CD4-positive, alpha-beta T cell treated with Interleukin-4 for 4 hours (primary cell): ENCODE measurements at places on chromosomes 2 and 18.

GRCh38 chr2:109525836-109526235, 87.9 kb downstream of the SEPTIN10 start:
- DNase-seq = no peak

DNA sequence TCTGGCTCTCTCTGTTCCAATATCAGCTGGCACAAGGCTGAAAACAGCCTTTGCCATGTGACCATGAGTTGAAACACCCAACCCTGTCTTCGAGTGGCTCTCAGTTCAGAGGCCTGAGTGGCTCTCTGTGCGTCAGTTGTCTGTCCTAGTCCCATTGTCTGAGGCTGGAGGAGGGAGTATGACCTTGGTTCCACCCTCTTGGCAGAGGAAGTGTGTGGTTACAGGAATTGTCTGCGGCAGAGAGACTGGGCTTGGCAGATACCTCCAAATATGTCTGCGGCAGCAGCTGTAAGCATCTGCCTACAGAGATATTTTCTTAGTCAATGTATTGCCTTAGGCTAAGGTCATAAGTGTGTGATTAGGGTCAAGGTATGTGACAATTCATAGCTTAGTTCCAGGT, 32.6 kb downstream of the CNGA3 start:
- DNase-seq = no peak

DNA sequence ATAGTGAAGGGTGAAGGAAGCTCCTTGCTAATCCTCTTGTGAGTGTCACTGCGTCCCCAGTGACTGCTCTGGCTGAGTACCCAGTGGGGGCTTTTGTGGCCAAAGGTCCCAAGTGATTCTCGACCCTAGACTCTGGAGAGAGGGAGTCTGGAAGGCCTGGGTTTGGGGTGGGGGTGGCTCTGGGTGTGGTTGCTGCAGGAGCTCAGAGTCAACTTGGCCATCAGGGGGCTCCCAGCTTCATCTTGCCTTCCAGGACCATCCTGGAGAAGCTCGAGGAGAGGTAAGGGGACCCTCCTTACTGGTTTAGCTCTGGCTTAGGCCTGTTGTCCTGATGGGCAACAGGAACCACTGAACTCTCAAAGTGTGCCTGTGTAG, 592 bp downstream of the PSD4 start:
- DNase-seq = no peak

DNA sequence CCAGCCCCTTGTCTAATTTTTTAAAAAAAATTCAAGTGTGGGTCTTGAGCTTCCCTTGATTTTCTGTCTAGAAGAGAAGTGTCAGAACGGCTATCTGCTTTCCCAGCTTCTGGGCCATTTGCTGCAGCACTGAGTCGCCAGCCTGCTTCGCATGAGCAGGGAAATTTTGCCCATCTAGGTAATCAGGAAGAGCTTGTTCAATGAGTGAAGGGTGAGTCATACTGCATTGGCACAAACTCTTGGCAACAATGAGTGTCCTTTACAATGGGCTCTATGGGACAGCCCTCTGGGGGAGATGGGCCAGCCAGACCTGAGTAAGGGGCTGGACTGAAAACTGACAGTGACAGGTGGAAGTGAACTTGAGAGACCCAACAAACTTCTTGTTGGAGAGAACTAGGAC, 2.4 kb upstream of the RNF144A start:
- DNase-seq = peak; percentile 15

DNA sequence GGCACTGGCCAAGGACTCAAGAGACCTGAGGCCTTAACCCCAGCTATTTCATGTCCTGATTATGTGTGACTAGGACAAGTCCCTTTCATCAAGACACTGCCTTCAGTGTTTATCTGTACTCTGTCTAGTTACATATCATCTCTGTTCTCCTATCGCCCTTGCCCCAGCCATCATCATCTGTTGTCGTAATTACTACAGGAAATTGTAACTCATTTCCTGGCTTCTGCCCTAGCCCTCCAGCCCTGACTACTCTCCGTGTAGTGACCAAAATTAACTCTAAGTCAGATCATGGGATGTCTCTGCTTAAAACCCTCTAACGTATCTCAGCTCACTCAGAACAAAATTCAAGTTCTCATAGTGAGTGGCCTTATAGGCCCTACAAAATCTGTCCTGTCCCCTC, 49.3 kb upstream of the LAPTM4A start:
- DNase-seq = no peak

GRCh38 chr18:48564139-48564538, 25.3 kb downstream of the CTIF start:
- no peak for DNase-seq

GRCh38 chr18:52140986-52141385, 199.0 kb upstream of the DCC start:
- DNase-seq = no peak

DNA sequence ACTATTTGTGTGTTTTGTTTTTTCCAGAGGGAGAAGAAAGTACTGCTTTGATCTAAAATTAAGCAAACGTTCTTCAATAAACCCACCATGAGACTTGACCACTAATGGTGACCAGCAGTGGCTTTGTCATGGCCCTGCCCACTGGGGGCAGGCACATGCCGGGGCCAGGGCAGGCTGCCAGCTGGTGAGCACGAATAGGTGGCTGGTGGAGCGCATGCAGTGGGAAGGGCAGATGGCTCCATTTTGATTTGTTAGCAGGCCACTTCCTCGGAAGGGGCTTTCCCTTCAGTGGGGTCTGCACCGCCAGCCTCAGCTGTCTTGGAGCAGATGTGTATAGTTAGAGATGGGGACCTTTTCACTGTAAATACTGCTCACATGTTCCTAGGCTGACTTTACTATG, 277.1 kb downstream of the SOX11 start:
- no peak for DNase-seq

DNA sequence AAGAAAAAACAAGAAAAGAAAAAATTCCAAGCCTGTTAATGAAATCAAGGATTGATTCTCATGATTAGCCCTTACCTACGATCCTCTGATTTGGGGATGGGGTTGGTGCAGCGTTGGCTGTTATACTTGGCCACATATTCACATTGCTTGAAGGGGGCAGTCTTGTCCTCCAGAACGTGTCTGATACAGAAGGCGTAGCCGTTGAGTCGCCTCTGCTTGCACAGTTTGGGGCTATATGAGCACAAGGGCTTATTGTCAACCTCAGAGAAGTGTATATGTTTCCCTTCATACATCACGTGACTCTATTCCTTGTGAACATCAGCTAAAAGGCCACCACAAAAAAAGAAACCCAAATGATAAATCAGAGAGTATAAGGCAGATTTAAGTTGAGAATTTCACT, 23.2 kb downstream of the INO80D start:
- no peak for DNase-seq

DNA sequence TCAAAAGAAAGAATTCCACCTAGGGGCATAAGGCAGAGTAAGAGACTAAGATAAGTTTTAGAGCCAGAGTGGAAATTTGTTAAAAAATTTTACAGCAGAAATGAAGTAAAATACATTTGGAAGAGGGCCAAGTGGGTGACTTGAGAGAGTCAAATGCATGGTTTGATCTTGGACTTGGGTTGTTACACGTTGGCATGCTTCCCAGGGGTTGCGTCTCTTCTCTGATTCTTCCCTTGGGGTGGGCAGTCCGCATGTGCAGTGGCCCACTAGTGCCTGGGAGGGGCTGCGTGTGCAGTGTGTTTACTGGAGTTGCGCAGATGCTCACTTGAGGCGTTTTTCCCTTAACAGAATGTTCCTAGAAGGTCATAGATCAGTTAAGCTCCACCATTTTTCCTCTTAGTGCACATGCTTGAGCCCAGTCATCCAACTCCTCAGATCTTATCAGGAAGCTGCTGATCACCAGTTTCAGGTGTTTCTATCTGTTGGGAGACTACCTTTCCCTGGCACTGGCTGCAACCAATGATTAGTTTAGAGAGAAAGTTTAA, 13.1 kb downstream of the SEH1L start:
- no peak for DNase-seq

DNA sequence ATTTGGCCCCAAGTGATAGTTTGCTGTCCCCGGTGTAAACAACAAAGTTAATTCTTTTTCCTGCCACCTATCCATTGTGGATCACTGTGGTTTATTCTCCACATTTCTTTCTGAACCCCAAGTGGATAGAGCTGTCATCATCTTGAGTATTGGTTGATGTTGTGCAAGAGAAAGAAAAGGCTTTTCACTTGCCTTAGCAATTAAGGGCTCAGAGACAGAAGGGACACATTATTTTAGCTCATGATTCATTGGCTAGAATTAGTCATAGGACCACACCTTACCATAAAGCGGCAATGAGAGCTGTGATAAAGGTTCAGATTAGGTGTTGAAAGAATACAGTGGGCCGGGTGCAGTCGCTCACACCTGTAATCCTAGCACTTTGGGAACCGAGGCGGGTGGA, 442.1 kb upstream of the DCC start:
- DNase-seq = no peak

DNA sequence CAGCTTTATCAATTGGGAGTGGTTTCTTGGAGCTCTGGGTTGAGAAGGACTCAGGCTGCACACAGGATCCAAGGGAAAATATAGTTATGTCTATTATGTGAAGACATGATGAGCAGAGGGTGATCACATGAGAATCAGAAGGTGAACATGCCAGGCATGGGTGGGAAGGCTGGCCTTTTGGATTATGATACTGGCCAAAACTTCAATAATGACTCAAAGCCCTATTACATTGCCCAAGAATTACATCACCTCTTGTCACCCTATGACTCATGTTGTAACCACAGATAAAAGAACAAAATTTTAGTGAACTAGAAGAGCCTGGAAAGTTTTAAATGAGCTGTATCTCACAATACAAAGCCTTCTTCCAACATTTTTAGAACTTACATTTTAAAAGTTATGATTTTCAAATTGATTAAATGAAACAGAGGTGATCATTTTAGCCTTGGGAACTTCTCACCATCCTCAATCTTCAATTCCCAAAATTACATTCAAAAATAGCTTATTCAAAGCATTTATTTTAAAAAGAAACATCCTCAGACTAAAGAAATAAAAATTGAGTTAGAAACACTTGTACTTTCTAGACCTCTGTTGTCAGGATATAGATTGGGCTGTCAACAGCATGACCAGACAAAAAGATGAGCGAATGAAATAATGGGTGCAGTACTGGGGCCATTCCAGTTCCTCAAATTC, 428.3 kb downstream of the MBD2 start:
- no peak for DNase-seq

DNA sequence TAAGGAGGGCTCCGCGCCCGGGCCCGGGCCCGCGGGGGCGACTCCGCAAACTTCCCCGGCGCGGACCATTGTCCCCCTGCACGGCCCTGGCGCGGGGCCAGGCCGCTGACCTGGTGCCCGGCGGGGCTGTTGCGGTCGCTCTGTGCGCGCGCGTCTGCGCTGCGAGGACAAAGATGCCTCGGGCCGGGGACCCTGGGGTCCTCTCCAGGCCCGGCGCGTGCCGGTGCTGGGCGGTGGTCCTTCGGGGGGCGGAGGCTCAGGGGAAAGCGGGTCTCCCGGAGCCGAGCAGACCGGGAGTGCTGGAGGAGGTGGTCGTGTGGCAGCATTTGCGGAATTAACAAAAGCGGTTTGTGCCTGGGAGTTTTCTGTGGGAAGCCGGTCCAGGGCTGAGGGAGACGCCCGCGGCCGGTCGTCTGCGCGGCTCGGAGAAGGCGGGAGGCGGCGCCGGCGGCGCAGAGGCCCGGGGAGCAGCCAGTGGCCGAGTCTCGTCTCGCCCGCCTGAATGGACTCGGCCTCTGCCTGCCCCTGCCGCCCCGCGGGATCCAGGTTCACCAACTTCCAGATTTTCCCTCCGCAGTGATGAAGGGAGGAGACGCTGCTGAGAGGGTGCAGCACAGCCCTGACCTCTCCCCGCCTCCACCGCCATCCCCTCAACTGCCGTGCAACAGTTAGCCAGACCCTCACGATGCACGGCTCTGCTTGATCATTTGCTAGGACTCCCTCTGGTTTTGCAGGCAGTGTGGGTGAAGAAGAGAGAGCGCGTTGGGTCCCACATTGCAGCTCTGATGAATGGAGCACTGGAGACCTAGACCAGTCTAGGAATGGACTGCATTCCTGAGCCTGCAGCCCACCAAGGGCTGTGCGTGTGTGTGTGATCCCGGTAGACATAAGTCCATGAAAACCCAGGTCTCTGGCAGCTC, 705 bp downstream of the EFR3B start:
- DNase-seq = no peak

GRCh38 chr2:152864601-152865149, 146.3 kb downstream of the ARL6IP6 start:
- no peak for DNase-seq

GRCh38 chr2:70926042-70926441, 9.7 kb upstream of the ATP6V1B1 start:
- no peak for DNase-seq

DNA sequence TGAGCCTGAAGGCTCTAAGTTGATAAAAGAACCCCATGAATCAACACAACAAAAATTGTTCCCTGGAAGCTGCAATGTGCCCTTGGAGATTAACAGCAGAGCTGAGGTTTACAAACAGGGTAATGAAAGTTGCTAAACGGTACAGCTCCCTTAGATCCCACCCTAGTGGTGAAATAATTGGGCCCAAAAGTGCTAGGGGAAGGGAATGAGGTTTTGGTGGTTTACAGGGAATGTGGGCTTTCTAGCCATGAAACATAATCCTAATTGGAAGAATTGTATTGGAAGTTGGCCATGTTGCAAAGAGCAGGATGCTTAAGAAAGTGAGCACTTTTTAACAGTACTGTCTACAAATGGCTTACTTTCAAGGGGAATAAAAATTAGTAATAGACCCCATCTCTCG, 180.2 kb upstream of the SMIM21 start:
- DNase-seq = no peak

- no peak for DNase-seq
These were observed 2.6 kb downstream of the GPR35 start for GRCh38 chr2:240627736-240628506.

DNA sequence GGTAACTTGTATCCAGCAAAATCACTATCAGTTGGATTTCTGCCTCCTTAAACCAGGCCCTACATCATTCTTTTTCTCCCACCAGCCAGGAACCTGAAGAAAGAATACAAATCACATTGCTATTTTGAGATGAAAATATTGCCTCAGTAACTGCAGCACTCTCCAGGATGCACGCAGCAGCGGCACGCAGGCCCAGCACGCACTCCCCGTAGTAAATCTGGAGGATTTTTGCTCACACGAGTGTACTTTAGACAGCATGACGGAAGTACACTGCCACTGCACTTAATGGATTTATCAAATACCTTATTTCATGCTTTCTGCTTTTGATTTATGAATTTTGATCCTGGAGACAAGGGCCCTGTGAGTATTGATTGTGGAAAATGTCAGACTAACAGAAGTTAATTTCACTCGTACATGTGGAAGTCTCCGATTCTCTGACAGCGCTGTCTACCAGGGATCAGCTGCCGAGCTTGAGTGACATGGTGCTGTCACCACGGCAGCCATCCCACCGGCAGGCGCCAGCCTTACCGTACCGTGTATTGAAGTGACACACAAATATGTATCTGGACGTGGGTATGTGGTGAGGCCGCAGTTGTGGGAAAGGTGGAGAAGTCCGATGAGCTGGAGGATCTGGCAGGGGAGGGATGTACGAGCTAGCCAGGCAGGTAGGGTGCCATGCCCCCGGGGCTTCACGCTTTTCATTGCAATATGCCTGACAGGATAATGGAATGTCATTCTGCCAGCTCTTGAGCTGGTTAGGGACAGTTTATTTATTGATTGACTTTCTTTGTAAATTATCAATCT, 863.7 kb downstream of the GALR1 start:
- DNase-seq = no peak

GRCh38 chr2:164913011-164913410, 42.3 kb downstream of the SLC38A11 start:
- DNase-seq = no peak
